Heart right ventricle (tissue), 16 donors: ENCODE measurements at places on chromosomes 4 and X. TPM values are rescaled to one million over a fixed set of nuclear protein-coding genes. Genes with fewer than 3 reads are reported as not detected.

The PDHA2 gene
- not detected for total RNA-seq

GRCh38 chr4:168241953-168242352 is 76.6 kb downstream of the DDX60 start:
- no peak for DNase-seq

The MAGEA1 gene
- not detected for total RNA-seq

DNA sequence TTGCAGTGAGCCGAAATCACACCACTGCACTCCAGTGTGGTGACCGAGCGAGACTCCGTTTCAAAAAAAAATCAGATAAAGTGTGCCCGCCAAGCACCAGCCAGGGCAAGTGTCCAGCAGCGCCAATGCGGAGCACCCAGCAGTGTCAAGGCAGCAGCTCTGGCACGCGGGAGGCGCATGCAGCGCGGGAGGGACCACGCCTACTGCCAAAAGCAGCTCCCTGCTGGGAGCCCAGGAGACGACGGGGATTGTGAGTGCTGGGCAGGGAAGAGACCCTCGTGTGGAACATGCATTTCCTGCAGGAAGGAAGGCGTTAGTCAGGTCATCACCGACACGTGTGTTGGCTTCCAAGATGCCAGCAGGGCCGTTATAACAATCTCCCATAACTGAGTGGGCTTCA is 10.4 kb downstream of the FAM53A start:
- DNase-seq: no peak

GRCh38 chr4:16687845-16688244 is 210.6 kb downstream of the LDB2 start:
- DNase-seq: no peak

DNA sequence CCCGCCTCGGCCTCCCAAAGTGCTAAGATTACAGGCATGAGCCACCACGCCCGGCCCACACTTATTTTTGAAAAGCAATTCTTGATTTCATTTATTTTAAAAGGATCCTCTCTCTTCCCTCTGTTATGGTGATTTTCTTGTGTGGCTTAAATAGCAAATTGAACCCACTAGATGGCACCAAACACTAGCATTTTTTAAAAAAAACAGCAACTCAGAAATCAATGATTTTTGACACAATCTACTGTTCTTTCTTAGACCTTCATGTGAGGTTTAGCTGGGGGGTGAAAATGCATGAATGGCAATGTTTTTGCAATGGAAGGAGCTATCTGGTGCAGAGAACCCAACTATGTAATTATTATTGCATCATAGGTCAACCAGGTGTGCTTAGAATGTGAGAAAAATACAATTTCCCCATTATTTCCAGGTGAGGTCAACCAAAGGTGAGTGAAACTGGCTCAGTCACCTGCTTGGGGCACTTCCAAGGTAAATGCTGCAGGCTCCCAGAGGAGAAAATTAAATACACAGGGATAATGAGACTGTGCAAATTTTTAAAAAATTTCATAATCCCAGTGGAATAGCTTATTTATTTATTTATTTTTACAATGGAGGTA is 226.7 kb upstream of the PRKX start:
- DNase-seq: no peak

- DNase-seq: no peak
Observed at GRCh38 chr4:26030260-26030667, 116.2 kb downstream of the SMIM20 start.

DNA sequence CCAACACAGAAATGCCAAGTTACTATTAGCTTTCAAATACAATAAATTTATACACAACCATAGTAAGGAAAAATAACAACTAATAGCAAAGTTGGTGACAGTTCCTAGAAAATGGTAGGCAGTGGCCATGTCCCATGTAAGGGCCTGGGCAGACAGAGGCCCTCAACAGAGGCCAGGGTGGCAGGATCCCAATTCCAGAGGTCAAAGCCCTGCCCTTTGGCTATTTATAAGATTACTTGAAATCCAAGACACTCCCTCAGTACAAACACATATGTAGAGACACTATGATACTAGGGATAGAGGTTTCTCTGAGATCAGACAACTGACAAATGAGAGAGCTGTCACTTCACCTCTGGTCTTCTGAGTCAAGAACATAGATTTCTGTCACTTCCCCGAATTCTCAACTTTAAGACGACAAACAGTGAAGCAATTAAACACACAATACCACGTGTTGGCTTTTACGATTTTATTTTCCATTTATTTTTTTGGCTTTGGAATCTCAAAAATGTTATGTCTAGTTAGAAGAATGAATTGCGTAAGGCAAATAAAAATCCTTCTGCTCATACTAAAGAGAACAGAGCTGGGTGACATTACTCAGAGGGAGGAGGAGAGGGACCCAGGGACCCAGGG is 16.3 kb upstream of the MAOB start:
- no peak for DNase-seq

- DNase-seq: peak; percentile 9
Observed at GRCh38 chrX:33204889-33205288, 6.5 kb downstream of the DMD start.

The FGF13 gene
- total RNA-seq: 2.1 TPM

DNA sequence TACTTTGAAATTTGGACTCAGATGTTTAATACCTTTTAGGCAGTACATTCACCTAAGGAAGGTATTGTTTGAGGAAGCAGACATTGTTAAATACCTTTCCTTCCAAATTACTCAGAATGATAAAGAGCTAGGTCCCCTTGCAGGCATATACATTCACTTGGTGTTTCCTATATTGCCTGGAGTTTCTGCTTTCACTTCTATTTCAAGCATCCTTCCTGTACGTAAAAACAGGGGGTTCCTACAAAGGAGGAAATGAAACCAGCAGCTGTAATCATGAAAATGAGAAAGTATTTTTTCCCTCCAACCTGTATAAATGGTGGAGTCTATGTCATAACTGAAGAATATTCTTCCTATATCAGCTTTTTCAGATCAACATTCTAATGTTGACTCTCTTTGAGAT is 90.4 kb upstream of the RASGEF1B start:
- no peak for DNase-seq

The PFKFB1 gene
- total RNA-seq: not detected

- no peak for DNase-seq
Observed at GRCh38 chr4:139619644-139620043, 46.0 kb upstream of the MGST2 start.

GRCh38 chrX:152632445-152633097 is 5.1 kb upstream of the GABRQ start:
- DNase-seq: peak; percentile 20

GRCh38 chr4:106796876-106797275 is 239.2 kb downstream of the DKK2 start:
- DNase-seq: no peak

GRCh38 chrX:40663880-40664630 is 16.7 kb upstream of the CXorf38 start:
- DNase-seq: no peak

The RPL9 gene
- 771 TPM for total RNA-seq

GRCh38 chr4:137694138-137694537 is 161.8 kb upstream of the PCDH18 start:
- peak; percentile 22 for DNase-seq

DNA sequence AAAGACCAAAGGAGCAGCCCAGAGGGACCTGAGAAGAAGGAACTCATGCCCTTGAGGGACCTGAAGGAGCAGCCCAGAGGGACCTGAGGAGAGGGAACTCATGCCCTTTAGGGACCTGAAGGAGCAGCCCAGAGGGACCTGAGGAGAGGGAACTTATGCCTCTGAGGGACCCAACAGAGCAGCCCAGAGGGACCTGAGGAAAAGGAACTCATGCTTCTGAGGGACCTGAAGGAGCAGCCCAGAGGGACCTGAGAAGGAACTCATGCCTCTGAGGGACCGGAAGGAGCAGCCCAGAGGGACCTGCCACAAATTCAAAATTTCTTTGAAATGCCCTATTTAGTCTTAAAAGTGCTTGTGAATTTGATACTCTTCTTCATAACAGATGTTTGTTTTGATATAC is 48.5 kb upstream of the TMEM154 start:
- no peak for DNase-seq

The HELT gene
- not detected for total RNA-seq

The HSFX1 gene
- 1.1 TPM for total RNA-seq

DNA sequence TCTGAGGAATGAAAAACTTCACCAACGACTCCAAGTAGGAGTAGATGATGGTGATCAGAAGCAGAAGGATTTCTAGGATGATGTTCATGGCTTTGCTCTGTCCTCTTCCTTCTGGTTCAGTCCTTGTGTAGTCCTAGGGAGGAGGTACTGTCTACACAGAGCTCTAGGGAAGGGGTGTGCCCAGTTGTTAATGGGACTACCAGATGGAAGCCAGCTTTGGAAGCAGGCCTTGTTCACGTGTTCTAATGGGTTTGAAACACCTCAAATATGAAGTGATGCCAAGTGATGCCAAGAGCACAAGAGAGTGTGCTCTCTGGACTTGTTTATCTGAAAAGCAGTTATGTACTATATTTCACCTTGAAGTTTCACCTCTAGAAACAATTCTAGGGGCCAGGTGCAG is at the start of gene HSD17B13:
Gene HSD17B13 (minus strand): TSS at position 129 of the 400 bp plus-strand sequence. CDS start 41 bp downstream, at position 88.
- DNase-seq: no peak

GRCh38 chrX:39848243-39848642 is 249.5 kb downstream of the BCOR start:
- DNase-seq: no peak

GRCh38 chrX:71178908-71179307 is 34.3 kb downstream of the NLGN3 start:
- DNase-seq: peak; percentile 47

DNA sequence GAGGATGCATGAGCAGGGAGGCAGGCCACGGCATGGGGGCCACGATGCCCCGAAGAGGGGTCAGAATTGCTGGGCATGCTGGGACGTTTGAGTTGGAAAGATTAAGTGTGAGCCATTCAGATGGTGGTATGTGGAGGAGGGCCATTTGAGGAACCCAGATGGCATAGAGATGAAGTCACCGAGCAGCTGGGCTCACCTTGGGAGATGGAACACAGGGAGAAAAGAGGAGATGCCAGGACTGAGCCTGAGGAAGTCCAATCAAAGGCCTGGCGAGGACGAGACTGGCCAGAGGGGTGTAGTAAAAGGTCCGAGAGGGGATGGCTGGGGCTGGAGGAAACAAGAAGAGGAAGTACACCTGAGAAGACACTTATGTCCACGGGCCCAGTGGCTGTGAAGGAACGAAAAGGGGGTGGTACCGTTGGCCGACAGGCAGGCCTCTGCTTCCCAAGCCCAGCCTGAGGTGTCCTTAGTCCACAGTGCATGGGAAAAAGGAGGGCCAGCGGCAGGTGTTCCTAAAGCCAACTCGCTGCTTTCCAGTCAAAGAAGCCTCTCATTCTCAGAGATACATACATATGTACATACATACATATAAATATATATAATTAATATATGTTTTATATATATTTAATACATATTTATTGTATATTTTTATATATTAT is 54.6 kb upstream of the CLCN4 start:
- no peak for DNase-seq

- no peak for DNase-seq
Observed at GRCh38 chr4:176549161-176549865, 229.5 kb downstream of the SPCS3 start.

GRCh38 chr4:174380699-174381439 is 97.2 kb downstream of the CEP44 start:
- no peak for DNase-seq

The MAGEB17 gene
- not detected for total RNA-seq

DNA sequence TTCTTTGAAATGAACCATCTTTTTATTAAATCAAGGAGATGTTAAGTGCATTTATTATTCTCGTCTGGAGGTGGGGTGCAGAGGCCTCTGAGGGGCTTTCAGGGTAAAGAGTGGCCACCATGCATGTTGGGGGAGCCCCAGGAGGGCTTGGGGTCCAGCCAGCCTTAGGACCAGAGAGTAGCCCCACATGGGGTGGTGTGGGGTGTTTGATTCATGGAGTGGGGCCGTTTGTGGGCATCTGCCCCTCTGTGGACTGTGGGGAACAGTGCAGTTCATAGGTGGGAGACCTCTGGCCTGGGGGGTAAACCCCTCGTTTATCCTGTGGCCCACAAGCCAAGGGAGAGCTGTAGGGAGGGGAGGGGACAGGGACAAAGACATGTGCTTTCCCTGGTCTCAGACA is 26.9 kb downstream of the HTRA3 start:
- DNase-seq: no peak

- DNase-seq: no peak
Observed at GRCh38 chr4:95314573-95314972, 234.2 kb downstream of the UNC5C start.

DNA sequence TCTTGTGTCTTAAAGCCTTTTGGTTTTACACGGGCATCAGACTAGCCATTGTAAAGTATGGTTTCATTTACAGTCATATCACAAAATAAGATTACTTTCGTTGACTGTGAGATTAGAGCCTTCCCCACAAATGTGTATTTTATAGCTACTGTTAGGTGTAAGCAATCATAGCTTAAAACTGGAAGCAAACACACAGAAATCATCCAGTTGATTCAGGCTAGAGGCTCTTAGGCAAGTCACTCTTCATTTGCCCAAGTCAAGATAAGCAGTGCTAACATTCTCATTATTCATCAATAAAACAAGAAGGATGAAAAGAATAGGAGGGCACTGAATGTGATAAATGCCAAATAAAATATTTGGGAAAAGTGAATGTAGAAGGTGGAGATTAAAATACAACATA is 448.7 kb upstream of the FAM241A start:
- no peak for DNase-seq

GRCh38 chr4:110898290-110898689 is 275.4 kb upstream of the PITX2 start:
- DNase-seq: no peak

The GPR82 gene
- total RNA-seq: not detected

GRCh38 chrX:38205039-38205438 is 15.6 kb downstream of the SRPX start:
- no peak for DNase-seq

DNA sequence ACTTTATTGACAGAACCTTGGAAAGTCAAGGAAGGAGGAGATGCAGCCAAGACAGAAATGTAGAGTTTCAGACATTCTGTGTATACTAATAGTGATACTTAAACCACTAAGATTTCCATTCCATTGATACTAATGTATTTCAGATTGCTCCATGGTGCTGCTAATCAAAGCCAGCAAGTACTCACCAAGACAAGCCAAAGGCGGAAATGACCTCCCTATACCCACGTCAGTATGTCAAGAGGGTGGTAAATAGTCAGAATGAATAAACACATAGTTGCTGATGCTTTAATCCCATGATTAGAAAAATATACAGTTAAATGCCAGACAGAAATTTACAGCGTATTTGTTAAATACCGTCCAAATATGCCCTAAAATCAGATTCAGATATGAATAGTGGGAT is 417.8 kb upstream of the INTU start:
- DNase-seq: no peak

- no peak for DNase-seq
Observed at GRCh38 chr4:182616476-182616875, 300.7 kb downstream of the DCTD start.

DNA sequence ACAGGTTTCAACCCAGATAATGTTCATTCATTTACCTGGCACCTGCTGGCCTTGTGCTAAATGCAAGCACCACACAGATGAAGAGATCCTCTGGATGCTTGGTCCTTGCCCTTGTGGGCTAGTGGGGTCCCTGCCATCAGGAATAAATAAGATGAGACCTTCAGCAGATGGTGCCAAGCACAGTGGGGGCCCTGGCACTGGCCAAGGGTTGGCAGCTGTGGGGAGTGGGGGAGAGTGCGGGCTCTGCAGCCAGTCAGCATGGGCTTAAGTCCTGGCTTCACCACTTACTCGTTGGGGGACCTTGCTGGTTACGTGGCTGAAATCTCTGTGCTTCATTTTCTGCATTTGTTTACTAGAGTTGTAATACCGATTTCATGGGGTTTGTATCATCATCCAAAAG is 6.9 kb downstream of the LAP3 start:
- DNase-seq: no peak

The USP26 gene
- not detected for total RNA-seq

The LARP7 gene
- 52.5 TPM for total RNA-seq

The UGT8 gene
- total RNA-seq: not detected
